ENCODE measurements at places on chromosomes 3 and 15.

DNA sequence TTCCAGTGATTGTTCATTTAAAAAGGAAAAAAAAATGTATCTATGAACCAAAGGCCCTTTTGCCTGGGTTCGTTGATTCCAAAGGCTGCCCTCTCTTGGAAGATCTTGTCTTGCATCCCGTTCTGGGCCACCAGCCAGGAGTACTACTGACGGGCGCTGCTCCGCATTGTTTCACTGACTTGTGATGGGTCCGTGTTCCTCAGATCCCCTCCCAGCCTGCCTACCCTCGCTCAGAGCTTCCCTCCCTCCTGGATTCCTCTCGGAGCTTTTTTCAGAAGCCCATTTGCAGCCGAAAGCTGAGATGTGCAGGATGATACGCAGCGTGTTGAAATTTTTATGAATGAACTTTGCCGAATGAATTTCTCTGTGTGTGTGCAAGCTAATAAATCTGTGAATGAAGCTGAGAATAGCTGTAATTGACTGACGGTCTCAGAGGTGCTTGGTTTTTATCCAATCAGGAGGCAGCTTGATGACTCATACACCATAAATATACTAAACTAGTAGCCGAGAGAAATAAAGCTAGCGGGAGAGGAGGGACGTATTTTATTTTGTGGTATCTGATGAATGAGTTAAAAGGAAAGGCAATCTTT lies at the start of gene SHC4:
SHC4 (minus strand) TSS at position 396 of the 590 bp plus-strand sequence. CDS start 904 bp downstream, outside the sequence.
- DNase-seq, result no peak

DNA sequence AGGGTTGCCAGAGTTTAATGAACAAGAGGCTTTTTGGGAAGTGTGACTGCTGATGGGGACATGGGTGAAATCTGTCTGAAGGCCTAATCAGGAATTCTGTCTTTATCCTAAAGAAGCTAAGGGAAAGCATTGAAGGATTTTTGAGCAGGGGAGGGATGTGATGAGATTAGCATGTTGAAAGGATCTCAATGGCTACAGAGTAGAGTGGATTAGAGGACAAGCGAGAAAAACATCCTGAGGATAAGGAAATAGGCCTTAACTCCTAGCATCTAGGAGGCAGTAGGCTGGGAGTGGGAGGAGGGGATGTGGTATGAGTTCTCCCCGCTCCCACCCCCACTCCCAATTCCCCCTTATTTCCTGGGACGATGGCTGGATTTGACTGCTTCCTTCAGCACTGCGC lies 35.1 kb upstream of the SNTN start:
- no peak for DNase-seq

DNA sequence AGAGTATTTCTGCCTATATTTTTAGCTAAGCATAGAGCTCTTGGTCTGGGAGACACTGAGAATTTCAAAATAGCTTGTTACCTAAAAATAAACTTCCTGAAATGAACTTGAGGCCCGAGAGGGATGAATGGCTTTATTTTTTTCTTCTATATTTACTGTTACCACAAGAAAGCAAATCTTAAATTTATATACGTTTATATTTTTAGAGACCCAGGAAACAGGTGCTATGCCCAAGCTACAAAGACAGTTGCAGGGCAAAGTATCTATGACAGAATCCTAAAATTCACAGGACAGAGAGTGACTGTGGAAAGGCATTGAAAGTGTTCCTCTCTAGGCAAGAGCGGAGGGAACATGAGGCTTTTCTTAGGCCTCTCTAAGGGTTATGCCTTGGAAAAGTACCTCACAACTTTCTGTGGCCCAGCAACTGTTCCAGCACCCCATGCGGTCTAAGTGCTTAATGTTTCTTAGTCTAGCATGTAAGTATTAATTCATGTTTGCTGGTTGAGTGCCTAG lies 36.5 kb downstream of the TGFBR2 start:
- DNase-seq, result no peak

DNA sequence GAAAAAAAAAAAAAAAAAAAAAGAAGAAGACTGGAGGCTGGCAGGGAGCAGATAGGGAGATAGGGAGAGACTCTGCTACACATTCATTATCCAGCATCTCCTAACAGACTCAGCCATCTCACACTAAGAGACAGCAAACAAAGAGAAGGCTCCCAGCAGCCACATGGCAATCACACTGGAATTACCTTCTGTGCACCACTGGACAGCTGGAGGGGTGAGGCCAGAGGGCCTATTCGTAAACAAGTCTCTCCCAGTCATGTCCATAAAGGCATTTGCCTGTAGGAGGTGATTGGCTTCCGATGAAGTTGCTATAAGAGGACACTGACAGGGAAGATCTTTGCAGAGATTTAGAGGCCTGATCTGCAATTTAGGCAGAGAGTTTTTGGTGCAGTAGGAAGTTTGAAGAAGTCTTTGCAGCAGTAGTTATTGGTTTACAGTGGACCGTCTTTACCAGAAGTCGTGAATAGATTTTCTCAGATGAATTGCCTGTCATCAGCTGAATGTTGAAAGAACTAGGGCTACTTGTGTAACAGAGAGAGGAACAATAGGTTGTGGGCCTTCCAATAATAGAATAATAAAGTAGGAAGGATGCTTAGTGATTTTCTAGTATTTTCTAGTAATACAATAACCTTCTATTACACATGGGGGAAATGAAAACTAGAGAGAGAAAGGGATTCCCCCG lies 89.7 kb downstream of the TP63 start:
- DNase-seq, result no peak

GRCh38 chr15:30023798-30024295 lies 58.9 kb upstream of the GOLGA8J start:
- no peak for DNase-seq

- no peak for DNase-seq
These were observed 14.1 kb downstream of the B3GNT5 start for GRCh38 chr3:183267140-183267539.

DNA sequence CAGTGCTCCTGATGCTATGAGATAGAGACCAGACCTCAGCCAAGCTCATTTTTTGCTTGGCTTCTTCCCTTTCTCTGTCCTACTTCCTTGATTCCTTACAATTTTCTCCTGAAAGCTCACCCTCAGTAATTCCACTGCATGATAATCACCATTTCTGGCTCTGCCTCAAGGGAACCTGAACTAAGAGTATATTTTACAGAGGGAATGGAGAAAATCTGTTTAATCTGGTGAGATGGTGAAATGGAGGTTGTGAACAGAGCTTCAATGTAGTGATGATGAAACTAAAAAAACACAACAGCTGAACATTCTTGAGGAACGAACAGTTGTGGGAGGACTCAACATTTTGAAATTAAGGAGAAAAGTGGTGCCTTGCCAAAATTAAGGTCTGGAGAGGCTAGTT lies 16.3 kb downstream of the HHLA2 start:
- DNase-seq, result no peak

DNA sequence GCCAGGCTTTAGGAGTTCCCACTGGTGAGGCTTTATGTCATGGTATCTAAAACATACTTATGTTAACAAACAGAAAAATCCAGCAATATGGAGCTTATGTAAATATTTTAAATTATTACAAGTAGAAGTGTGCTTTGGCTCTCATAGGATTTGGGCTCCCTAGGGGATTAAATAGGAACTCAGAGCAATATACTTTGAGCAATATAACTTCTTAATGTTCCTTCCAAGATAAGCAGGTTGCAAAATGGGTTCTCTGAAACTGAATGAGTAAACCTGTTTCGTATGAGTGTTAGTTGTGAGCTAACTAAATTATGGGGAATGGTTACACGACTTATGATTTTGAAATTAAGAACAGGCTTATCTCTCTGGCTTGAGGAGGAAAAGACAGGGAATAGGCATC lies 366.1 kb upstream of the ZNF385D start:
- DNase-seq, result no peak

DNA sequence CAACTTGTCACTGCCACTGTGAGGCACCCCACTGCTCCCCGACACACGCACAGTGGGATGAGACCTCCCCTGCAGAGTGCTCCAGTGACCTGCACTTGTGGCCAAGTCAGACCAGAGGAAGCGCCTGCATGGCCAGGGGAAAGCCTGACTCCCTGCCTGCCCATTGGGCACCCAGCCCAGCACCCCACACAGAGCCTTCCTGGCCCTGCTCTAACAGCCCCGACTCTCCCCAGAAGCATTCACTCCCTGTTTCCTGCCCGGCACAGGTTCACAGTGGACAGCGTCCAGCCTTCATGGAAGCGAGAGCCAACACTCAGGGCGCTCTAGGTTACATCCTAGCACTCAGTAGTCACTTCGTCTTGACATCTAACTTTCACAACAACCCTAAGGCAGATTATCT lies 27.8 kb downstream of the RBPMS2 start:
- DNase-seq, result no peak

- no peak for DNase-seq
These were observed 4.1 kb upstream of the TYRO3 start for GRCh38 chr15:41554915-41555314.

DNA sequence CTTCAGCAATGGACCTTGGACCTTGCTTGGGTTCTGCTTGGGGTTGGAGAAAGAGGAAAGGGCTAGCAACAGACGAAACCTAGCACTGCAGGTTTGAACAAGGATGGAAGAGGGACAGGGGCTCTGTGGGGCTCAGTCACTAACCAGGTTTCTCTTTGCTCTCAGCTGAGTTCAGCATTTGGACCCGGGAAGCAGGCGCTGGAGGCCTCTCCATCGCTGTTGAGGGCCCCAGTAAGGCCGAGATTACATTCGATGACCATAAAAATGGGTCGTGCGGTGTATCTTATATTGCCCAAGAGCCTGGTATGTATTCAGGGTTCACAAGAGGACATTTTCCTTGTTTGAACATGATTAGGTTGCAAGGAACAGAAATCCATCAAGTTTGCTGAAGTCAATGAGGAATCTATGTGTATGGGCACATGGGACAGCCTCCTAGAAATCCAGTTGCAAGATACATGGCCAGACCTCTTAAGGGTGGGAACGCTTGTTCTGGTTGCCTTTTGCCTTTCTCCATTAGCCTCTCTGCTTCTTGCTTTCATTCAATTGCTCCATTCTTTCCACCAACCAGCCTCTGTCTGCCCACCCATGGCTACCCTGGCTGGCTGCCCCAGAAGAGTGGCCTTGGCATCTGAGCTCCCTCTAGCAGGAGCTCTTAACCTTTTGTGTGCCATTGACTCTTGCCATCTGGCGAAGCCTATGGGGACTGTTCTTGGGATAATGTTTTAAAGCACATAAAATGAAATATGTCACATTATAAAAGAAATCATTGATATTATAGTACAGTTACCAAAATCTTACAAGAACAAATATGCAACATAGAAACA lies 55.9 kb downstream of the DNASE1L3 start:
- DNase-seq, result no peak

- no peak for DNase-seq
These were observed 27.2 kb downstream of the ABI3BP start for GRCh38 chr3:100966049-100966491.

DNA sequence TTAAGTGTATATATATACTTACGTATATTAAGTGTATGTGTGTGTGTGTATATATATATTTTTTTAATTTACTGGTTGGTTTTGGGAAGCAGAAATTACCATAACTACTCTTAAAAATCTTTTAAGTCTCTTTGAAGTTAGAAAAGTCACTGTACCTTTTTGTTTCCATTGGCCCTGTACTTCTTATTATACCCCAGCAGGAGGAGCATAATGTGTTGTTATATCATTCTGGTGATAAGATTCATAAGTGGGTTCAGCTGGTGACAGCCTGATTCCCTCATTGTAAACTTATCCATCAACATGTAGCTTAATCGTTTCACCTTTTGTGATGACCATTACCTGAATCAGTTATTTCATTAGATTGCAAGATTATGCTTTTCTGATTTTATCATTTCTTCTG lies 30.8 kb downstream of the MLH1 start:
- no peak for DNase-seq

- DNase-seq, result no peak
These were observed 20.9 kb downstream of the FBXO22 start for GRCh38 chr15:75924576-75924975.

DNA sequence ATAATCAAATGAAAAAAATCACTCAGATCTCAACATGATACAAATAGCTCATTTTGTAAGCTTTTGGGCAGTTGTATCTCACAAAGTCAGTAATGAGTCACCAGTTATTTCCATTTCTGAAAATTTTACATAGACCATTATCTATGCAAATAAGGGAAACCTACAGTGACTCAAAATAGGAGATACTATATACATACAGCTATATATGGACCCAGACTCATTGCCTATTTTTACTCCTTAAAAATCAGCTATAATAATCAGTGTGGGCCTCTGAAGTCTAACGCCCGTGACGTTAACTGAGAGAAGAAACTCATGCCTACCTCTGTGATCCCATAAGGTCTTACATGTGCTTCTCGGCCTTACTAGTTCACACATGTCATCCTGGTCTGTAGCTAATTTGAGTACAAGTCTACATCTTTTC lies 31.6 kb downstream of the LRIG1 start:
- no peak for DNase-seq

DNA sequence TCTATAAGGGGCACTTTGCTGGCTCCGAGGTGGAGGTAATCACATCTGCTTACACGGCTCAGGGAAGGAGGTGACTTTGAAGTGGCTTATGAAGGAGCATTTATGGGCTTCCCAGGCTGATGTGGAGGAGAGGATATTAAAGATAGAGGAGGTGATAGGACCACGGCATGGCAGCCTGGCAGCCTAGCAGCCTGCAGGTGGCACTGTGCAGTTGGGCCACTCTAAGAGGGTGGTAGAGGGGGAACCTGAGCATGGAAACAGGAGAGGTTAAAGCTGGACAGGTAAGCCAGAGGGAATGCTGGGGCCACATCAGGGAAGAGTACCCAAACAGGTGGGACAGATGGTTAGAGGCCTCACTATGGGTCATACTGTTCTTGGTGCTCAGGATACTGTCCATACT lies 375.0 kb downstream of the WDR72 start:
- no peak for DNase-seq

GRCh38 chr3:105014631-105015030 lies 352.1 kb upstream of the ALCAM start:
- DNase-seq, result no peak

- DNase-seq, result peak; percentile 42
These were observed 748 bp downstream of the CCNL1 start for GRCh38 chr3:157159037-157159761.

- DNase-seq, result no peak
These were observed 38.5 kb downstream of the ARPP21 start for GRCh38 chr3:35677797-35678196.

DNA sequence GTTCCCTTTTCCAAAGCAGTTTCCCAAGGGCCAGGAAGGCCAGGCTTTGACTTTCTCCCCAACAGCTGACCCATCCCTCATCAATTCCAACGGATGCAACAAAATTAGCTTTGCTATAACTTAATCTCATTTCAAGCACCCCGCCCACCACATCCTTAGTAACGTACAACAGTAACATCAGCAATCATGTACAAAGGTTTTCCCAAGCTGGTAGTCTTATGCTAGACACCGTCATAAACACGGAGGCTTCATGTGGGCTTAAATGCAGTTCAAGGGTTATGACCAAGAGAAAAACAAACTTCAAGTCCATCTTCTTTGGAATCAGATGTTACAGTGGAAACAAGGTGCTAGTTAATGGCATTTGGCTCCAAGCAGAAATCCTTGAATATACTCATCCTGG lies 66.6 kb downstream of the EOMES start:
- no peak for DNase-seq

DNA sequence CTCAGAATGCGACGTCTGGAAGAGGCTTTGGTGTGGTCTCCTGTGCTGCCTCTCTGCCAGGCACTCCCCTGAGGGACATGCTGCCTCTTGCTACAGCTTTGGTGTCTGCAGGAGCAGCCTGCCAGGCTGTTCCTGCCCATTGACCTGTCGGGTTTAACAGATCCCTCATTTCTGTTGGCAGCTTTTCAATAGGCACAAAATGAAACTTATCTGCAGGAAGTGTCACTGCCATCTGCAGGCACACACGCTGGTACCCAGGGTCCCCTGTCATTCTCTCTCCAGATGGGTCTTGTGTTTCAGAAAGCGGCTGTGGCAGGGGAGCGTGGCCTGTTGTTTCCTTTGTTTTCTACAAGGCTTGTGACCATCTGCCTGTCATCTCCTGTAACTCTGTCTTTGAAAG lies 328.3 kb upstream of the CHRM5 start:
- DNase-seq, result no peak

- no peak for DNase-seq
These were observed 26.5 kb downstream of the FBXO40 start for GRCh38 chr3:121619691-121620090.

All from activated naive CD8-positive, alpha-beta T cell treated with anti-CD3 and anti-CD28 coated beads, Interleukin-2, amount 50 U/mL, for 16 hours (primary cell).